ENCODE measurements at places on chromosomes 3 and 15. TPM values are rescaled to one million over a fixed set of nuclear protein-coding genes. Genes with fewer than 3 reads are reported as not detected.

DNA sequence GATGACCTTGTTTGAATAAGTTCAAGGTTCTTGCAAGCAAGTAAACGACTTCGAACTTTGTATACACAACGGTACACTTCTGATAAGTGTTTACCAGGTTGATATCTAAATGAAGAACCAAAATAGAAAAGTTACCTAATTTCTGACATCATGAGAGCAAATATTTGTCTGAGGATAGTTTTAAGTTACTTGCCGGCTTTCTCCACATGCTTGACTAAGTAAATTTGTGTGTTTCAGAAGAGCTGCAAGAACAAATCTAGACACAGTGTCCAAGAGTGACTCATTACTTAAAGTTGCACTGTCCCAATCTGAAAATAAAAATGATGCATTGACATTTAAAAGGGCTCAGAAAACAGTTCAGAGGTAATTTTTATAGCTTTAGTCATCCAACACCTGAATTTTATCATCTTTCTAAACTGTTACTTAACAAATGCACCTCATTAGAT lies 115.1 kb downstream of the HERC1 start:
- peak; percentile 68 for DNase-seq

DNA sequence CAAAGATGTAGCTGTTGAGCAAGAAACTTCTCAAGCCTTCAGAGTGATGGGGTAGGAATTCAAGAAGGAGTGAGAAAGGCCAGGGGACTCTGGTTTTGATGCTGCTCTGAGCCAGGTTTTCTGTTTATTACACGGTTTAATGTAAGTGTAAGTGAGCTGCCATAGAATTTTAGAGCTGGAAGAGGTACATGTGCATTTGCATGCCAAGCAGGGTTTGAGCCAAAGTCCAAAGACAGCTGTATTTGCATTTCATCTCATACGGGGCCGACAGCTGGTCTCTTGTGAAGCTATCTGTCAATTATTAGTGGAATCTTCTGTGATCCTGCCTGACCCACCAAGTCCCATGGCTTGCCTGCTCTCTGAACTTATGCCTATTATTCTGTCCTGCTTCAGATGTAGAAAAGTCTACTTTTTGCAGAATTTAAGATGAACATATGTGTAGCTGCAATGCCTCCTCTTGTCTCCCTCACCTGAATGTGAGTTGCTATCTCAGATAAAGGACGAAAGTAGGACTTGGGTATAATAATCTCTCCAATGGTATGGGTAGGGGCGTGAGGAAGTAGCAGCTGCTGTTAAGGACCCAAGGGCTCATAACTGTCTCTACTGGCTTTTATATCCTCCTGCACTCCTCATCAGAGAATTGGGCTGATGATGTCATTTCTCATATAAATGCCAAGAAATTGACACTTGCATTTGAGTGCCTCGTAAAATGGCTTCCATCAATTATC lies 160.0 kb downstream of the SQOR start:
- no peak for DNase-seq

DNA sequence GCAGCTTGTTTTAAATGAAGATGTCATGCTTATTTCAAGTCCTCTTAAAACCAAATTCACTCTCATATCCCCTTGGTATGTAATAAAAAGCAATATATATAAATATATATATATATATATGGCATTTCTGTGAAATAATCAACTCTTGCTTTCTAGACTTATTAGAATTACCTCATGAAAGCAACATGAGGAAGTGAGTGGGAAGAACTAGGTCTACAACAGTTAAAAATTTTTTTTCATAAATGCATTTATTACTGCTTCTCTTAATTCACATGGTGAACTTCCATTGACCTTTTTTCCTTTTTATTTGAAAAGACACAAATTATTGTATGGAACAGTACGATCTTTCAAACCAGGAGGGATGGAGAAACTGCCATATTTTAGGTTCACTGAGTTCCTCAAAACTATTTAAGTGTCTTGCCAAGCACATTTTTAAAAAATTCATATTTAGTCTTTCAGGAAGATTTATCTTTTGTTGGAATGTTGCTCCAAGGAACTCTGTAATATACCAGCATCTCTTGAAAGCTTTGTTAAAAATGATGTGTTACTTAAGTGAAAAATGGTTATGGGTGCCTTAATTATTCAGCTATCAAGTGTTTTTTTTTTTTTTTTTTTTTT lies 185.2 kb downstream of the GHSR start:
- DNase-seq, result no peak

Gene AGBL1
- not detected for total RNA-seq

Gene IL17RB
- 2.3 TPM for total RNA-seq

DNA sequence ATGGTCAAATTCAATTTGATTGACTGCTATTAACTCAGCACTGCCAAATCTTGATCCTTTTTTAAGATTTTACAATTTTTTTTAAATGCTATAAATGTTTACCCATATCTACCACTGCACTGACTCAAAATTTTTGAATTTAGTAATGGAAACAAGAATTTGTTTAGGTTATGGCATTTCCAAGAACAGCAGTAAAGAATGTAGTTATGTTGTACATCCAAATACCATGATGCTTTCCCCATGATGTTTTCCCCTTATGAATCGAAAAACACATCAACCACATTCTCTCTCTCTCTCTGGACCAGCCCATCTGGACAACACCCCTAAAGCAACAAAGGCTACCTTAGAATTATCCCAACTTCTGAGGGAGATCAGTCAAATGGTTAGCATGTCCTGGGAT lies 14.2 kb downstream of the CHRM5 start:
- DNase-seq, result no peak

- DNase-seq, result peak; percentile 25
Measured at GRCh38 chr15:22831473-22831872, 7.0 kb upstream of the NIPA2 start.

Gene CALML4
- 4.5 TPM for total RNA-seq

Gene BBS4
- total RNA-seq, result 18.7 TPM

DNA sequence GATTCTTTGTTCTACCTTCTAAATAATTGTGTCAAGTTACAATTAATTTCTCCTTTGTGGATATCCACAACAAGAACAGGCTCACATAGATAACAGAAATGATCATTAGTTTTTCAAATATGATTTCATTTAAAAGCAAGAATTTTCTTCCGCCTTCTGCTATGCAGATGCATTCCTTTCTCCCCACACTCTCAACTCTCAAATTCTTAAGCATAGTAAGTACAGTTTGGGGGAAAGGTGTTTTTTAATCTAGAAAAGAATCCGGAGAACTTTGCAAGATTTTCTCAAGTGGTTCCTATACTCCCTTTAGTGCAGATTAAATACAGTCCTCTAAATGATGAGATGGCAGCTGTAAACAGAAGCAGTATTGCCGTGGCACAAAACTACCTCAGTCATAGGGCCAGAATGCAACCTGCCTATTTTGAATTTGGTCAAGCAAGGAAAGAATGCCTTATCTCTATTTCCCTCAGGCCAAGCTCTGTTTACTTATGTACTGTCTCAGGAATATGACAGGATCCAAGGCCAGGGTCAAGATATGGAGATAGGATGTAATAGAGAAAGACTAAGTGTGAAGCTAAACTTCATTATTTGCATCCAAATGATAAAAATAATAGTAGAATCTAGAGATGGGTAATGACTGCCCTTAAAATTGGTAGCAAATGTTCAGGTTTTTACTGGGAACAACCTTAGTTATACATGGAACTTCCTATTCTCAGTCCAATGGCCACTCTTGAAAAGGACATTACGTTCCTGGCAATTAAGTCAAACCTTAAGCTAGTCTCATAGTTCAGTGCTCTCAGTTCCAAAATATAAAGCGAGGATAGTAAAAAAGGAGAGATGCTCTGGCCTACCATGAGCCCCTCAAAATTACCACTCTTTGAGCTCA lies 77.3 kb upstream of the PHLDB2 start:
- DNase-seq, result no peak

DNA sequence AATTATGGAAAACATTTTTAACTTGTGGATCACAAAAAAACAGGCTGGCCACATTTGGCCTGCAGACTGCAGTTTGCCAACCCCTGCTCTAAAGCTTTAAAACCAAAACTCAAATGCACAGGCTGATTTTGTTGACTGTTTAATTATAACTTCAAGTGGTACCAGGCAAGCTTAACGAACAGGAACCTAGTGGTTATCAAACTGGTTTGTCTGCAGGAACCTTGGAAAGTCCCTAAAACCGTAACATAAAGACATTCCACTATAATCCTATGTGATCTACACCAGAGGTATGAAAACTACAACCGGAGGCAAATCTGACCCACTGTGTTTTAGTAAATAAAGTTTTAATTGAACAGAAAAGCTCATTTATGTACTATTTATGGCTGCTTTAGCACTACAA lies 52.4 kb downstream of the TBL1XR1 start:
- DNase-seq, result peak; percentile 38

Gene MRPL3
- total RNA-seq, result 233 TPM

GRCh38 chr3:39982665-39983357 lies 173.4 kb downstream of the MYRIP start:
- peak; percentile 6 for DNase-seq

DNA sequence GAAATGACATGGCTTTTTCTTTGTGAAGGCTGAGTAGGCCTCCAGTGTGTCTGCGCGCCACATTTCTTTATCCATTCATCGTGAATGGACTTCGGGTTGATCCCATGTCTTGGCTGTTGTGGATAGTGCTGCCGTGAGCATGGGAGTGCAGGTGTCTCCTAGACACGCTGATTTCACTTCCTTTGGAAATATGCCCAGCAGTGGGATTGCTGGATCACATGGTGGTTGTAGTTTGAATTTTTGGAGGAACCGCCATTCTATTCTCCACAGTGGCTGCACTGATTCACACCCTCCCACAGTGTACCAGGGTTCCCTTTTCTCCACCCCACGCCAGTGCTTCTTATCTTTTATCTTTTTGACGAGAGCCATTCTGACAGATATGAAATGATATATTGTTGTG lies 171.7 kb downstream of the NSMCE3 start:
- no peak for DNase-seq

DNA sequence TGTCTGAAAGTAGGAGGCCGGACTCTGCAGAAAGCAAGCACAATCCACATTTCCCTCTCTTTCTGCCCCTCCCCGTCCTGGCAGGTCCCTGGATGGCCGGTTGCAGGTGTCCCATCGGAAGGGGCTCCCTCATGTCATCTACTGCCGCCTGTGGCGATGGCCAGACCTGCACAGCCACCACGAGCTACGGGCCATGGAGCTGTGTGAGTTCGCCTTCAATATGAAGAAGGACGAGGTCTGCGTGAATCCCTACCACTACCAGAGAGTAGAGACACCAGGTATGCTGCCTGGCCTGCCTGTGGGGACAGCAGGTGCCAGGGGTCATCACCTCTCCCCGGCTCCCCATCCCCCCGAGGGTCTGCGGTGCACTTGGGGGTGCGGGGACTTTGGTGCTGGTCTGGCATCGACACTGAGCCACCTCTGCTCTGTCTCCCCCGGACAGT lies 89.6 kb downstream of the AAGAB start:
- no peak for DNase-seq

DNA sequence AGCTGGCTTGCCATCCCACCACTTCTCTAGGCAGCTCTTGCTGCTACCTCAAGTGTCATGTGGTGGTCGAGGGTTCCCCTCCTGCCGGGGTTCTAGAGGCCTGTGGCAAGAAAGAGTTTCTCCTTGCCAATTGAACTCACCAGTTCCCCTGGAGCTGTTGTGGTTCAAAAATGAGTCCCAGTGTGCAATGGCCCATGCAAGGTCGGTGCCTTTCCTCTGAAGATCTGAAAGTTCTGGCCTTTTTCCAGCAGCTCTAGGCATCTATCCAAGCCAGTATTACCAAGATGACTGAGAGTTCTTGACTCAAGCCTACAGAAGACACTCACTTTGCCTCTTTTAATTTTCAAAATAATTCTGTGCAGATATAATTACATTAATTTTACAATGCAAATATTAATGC lies 163.6 kb downstream of the KCNMB2 start:
- DNase-seq, result no peak

Gene GRK7
- 0.12 TPM for total RNA-seq

DNA sequence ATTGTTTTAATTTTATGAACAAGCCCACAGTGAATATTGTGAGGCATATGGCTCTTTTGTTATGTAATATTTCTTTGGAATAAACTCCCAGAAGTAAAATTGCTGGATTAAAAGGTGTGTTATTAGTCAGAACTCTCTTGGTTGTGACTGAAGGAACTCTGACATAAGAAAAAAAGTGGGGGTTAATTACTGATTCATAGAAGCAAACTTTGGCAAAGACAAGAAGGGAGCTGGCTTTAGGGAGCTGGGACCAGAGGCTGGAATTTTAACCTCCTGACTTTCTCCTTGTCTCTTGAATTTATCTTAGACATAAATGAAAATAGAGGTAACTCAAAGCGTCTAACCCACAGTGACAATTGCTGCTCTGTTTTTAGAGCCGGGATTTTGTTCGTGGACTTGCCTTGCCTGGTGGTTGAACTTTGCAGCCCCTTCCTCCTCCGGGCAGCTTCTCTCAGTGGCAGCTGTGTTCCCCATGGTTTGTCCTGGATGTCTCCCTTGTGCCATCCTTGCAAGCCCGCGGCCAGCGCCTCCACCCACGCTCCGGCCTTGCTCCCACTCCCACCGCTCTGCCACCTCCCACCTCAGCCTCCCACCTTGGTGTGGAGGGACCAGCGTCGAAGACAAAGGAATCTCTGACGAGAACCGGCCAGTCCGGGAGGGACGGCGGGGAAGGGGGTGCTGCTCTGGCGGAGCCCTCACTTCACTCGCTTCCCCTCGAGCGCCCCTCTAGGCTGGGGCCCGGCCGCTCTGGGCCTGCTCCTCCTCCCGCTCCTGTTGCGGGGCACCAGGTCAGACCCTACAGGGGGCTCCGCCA lies 28.0 kb downstream of the ARHGAP31 start:
- DNase-seq, result peak; percentile 39

DNA sequence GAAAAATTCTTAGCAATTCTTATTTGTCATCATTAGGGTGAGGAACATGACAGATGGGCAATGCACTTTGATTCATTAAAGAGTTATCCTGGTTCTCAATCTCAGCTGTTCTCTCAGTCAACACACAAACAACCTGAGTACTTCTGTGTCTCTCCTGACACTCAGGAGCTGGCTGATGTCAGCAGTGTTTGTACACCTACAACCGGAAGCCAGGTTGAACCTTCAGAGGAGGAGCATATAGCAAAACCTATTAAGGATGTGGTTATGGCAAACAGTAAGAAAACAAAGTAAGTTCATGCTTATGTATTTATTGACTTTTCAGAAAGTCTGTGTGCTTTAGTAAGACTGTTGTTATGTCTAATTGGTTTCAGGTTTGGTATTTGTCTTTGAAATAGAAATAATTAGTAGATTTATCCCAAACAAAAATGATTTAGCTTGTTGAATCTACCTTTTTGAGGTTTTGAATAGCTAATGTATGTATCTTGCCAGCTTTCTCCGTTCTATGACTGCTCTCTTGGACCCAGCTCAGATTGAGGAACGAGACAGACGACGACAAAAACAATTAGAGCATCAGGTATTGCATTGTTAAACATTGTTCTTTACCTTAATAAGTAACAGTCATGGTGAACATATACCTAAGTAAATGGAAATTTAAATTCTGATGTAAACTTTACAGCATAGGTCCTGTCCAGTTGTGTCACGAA lies 36.6 kb downstream of the CCDC66 start:
- peak; percentile 13 for DNase-seq

GRCh38 chr3:43289401-43289800 lies 3.1 kb downstream of the SNRK start:
- no peak for DNase-seq

GRCh38 chr3:68121287-68121686 lies 466.9 kb upstream of the SUCLG2 start:
- DNase-seq, result no peak

Gene NPAP1
- not detected for total RNA-seq

Gene FETUB
- not detected for total RNA-seq

GRCh38 chr3:19399356-19399755 lies 251.0 kb downstream of the KCNH8 start:
- no peak for DNase-seq

Gene TIMP4
- total RNA-seq, result 7.3 TPM

Gene RARRES1
- total RNA-seq, result not detected

- DNase-seq, result no peak
Measured at GRCh38 chr3:143814443-143814889, 33.8 kb downstream of the SLC9A9 start.

GRCh38 chr3:111968319-111969054 lies 10.3 kb upstream of the ABHD10 start:
- peak; percentile 9 for DNase-seq

Data from PC-3 (cell line).